SK-MEL-5 (cell line): ENCODE measurements at places on chromosomes 7 and 10. TPM values are rescaled to one million over a fixed set of nuclear protein-coding genes. Genes with fewer than 3 reads are reported as not detected.

DNA sequence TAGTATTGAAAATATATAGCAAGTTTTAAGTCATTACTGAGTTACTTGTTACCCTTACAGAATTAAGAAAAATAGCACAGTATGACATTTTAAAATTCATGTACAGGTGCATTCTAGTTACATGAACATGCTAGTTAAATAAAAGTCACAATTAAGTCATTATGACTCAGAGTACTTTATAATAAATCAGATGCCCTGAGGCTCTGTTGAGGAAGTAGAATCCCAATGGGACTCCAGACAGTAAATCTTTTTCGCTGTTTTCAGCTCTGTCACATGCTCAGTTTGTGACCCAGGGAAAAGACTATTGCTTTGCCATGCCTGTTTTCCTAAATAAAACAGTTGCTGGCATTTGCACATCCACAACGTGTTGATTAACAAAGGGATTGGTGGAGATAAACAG is 21.0 kb downstream of the NUDT13 start:
- peak; percentile 88 for DNase-seq

- DNase-seq, result no peak
Measured at GRCh38 chr7:151775547-151776443, 101.1 kb downstream of the PRKAG2 start.

DNA sequence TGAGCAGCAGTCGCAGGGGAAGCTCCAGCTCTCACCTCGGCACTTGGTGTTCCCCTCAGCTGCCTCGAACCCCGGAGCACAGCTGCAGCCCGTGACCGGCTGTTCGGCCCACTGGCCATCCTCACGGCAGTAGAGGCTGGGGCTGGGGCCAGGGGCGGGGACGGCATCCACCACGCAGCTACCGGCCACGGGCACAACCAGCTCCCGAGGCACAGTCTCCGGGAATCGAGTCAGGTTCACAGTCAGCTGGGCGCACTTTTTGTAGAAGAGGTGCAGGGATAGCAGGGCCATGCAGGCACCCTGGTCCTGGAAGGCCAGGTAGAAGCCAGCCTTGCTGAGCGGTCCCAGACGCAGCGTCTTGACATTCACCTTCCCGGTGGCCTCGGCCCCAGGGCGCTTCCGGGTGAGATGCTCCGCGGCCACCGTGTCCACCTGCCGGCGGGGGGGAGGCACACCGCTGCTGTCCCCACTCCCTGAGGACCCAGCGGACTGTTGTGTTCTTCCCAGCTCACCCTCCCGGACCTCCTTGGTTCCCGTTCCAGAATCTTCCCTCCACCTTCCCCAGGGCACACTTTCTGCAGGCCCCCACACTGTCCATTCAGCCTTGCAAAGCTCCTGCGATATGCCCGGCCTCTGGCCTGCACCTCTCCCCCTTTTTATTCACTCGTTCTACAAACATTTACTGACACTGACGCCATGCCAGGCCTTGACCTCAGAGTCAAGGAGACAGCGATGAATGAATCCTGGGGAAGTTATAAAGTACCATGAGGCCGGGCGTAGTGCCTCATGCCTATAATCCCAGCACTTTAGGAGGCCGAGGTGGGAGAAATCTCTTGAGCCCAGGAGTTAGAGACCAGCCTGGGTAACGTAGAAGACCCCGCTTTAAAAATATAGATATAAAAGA is 4.8 kb downstream of the EPHB4 start:
- no peak for DNase-seq

DNA sequence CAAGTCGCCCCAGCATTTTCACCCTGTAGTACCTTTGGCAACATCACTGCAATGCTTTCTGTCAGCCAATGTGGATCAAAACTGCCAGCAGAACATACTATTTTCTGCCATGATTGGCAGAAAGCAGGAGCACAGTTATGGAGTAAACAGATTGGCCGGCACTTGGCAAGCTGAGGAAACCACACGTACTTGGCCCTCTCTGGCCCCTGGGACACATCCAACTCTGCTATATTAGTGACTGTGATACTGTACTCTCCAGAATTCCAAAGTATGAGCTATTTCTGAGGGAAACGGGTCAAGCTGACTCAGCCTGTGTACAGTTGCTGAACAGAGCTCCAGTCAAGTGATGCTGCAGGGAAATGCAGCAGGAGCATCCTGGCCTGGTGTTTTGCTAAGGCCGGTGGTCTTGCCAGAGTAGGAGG is 39.8 kb upstream of the LANCL2 start:
- no peak for DNase-seq

- no peak for DNase-seq
Measured at GRCh38 chr7:54940748-54941147, 78.1 kb upstream of the EGFR start.

DNA sequence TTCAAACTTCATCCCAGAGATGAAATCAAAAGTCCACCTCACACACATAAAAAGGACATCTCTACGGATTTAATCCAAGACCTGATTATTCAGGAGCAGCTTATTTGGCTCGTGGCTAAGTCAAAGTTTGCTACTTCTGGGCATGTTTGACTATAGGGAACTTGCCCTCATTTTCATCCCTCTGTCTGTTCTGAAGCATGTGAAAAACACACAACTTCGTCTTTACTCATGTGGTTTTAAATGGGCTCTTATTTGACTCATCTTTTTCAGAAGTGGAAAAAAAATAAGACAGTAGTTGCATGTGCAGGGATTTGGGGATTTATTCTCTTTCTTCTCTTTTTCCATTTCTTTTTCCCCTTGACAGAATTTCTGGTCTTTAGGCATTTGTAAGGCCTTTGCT is 295.9 kb downstream of the TFEC start:
- DNase-seq, result no peak

DNA sequence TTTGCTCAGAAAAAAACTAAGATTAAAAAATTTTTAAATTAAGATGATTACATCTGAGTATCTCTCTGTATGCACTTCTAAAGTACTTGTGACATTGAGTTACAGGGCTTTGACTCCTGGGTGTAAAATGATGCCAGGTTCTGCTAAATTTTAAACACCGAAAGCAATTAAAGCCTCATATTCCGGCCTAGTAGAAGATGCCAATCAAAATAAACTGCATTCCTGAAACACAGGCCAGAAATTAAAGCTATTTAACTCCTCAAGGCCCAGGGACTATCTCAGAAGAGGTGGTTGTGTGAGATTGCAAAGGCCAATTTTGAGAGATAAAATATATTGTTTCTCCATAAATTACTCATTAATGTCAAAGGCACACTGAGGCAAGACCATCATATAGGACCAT is 388.3 kb downstream of the KIF20B start:
- no peak for DNase-seq

GRCh38 chr7:100016215-100016901 is 962 bp downstream of the ZKSCAN1 start:
- DNase-seq, result peak; percentile 93

DNA sequence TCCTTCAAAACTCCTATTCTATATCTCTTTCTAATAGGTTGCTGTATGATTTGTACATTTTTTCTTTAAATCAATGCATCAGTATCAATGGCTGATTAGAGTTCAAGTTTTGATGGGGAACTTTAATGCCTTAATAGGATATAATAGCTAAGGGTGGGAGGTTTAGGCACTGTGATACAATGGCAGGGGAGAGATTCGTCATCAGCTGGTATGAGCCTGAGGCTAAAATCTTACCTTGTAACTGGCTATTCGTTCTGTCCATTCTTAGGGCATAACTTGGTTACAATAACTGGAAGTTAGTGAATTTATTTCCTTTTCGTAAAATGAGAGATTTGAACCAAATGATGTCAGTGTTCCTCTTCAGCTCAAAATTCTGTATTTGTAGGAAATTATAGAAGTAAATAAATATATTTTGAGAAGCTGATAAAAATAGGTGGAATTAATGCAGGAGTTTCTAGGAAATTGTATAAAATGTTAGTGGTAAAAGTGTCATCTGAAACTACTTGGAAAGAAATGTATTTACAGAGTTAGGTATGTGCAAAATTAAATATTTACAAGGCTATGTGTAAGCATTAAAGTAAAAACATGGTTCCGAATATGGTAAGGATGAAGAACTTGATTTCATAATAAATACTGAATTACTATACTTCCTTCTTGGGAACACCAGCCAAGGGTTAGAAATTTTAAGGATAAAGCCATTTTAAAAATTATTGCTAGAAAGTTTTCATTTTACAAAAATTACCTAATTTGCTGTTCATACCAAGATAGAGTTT is 27.5 kb upstream of the NAMPT start:
- no peak for DNase-seq

DNA sequence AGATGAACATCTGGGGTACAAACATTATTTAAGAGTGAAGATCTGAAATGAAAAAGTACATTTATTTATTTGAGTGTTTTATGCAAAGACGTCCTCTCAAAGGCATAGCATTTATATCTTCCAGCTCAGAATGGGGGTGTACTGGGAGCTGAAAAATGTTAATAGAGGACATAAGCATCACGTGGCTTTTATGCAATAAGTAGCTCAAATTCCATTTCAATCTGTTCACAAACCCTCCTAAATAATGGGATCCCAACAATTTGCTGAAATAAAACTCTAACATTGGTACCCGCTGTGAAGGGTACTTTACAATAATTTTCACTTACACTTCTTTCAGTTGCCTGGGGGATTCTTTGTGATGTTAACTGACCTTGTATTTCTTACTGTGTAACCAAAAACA is 172.0 kb downstream of the TAX1BP1 start:
- no peak for DNase-seq

DNA sequence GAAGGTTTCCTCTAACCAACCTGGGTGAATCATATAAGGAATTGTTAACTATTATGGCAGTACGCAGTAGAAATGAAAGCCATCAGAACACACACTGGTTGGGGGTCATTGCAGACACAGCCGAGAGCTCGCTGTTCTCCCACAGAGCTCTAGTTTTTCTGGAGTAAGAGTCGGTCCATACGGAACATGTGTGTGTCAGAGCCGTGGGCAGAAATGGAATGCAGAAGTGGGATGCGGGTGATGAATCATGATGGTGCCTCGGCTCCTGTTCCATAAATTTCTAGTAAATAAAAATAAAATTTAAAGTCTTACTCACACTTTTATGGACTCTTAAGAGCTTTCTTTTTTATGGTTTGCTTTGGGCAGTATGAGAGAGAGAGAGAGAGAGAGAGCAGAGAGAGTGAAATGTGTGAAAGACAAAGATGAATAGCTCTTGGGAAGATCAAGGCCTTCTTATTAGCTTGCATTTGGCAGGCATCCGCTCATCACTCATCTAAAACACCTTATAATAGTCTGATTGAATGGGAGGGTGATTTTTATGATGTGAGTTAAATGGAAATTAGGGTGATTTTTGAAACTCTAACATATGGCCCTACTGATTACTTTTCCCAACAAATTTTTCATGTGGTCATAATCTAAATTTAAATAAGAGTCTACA is 98.8 kb upstream of the PFKP start:
- DNase-seq, result no peak

- DNase-seq, result peak; percentile 52
Measured at GRCh38 chr10:17206210-17206709, 4.8 kb upstream of the TRDMT1 start.

DNA sequence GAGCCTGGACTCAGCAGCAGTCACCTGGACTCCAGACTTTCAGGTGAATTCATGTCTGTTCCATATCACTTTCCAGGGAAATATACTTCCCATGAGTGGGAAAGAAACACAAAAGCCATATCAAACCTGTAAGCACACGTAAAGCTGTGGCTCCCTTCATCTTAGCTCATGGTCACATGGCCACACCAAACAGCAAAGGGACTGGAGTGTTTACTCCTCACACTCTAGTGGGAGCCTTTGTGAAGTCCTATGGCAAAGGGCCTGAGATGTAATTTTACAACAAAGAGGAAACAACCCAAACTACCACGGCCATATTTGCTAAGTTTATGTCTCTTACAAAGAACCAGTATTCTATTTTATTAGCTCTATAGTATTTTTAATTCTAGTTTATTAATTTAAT is 16.3 kb downstream of the SFTPA1 start:
- no peak for DNase-seq

SFTPA2 gene
- total RNA-seq, result not detected in 2 replicates

MMP21 gene
- total RNA-seq, result not detected in 2 replicates

MLXIPL gene
- total RNA-seq, result 0.03 TPM in 1 of 2 replicates, not detected in the other

VAX1 gene
- total RNA-seq, result 1.1 and 1.3 TPM in 2 replicates

OR9A4 gene
- total RNA-seq, result not detected in 2 replicates
